ENCODE measurements at places on chromosomes 2 and 18.
A peak's percentile ranks its signal among the peaks of the same experiment; 100 is the strongest.

DNA sequence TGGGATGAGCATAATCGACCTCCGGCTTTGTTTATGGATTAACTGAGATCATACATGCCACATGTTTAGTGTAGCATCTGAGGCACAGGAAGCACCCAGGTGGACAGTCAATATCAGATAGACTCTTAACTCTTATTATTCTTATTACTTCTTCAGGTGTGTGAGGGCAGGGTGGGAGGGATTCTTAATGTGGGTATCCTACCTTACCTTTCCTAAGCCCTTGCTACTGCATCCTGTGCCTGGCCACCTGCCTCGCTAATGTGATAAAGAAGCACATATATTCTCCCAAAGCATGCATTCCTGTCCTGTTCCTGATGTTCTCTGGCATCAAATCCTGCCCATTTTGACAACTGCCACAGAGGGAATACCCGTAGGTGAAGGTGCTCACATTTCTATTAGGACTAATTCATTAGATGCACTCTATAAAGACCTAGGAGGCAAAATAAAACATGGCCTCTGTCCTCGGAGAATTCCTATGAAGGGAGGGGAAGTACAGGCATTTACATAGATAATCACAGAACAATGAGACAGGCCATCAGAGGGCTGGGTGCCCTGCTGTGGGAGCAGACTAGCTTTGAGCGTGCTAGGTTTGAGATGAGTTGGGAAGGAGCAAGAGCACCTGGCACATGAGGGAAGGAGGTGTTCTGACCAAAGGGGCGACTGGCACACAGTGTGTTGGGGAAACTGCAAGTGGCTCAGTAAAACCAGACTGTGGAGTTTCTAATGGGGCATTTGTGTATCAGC lies 19.5 kb upstream of the CELF4 start:
- DNase-seq: no peak

DNA sequence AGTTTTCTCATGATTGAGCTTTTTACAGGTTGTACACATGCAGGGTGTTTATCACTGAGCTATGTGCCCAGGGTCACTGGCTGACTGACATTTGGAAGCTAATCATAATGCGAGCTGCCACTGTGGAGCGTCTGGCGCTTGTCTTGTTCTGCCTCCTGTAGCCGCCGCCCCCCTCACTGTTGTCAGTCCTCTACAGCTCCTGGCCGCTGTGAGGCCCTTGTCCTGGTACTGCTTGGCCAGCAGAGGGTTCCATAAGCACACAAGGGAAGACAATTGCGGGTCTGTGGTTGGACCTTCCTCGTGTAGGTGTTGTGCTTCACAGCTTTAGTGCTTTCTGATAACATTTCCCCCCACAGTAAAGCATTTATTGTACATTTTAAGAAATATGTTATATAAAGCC lies 105.6 kb upstream of the LDLRAD4 start:
- peak; percentile 27 for DNase-seq

DNA sequence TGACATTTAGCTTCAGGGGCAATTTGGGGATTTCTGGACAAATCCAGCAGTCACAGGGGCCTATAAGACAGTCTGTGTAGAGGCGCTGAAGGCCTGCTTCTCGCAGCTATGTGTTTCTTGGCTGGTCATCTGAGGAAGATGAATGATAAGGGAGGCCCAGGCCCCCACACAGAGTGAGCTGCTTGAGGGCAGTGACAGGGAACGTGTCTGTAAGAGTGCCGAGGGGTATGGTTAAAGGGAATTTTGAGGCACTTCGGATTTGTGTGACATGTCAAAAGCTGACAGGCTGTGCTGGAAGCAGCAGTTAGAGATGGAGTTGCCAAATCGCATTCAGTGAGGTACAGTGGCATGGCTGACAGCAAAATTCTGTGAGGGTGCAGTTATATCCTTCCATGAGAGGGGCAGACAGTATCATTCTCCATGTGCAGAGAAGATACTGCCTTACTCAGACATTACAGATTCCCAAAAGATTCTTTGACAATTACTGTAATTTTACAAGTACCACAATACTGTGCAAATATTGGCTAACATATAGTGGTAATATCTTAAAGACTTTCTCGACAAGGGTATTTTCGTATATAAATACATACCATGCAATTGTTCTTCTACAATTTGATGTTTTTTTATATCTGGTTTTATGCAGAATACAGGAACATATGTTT lies 74.0 kb downstream of the CERS6 start:
- DNase-seq: peak; percentile 28

GRCh38 chr2:7333960-7334493 lies 416.8 kb downstream of the RNF144A start:
- no peak for DNase-seq

DNA sequence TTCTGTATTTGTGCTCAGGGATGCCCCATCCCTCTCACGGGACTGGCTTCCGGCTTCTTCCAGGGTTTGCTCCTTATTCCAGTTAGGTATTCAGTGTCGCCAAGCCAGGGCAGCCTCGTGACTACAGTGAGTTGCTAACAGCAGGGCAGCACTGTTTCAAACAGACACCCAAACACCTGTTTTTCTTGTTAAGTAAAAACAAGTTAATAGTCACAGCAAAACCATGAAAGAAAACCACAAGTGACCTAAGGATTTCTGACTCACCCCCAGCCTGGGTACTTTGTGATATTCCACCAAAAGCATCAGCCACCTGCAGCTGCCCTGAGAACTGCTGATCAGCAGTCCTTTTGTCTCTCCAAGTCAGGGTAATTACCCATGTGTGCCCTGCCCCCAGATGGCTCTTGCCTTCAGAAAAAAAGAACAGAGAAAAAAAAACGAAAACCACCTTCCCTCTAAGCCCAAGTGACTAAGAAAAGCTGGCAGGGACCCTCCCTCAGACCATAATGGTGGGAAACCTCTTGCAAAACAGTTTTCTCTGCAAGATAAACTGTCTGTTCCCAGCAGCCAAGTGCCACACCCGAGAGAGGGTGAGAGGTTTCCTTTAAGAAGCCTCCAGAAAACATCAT lies 178.2 kb downstream of the ANAPC1 start:
- DNase-seq: peak; percentile 72

- DNase-seq: no peak
These were observed 532.0 kb upstream of the FSHR start for GRCh38 chr2:49686291-49686690.

GRCh38 chr18:58896268-58896667 lies 31.6 kb downstream of the ZNF532 start:
- no peak for DNase-seq

DNA sequence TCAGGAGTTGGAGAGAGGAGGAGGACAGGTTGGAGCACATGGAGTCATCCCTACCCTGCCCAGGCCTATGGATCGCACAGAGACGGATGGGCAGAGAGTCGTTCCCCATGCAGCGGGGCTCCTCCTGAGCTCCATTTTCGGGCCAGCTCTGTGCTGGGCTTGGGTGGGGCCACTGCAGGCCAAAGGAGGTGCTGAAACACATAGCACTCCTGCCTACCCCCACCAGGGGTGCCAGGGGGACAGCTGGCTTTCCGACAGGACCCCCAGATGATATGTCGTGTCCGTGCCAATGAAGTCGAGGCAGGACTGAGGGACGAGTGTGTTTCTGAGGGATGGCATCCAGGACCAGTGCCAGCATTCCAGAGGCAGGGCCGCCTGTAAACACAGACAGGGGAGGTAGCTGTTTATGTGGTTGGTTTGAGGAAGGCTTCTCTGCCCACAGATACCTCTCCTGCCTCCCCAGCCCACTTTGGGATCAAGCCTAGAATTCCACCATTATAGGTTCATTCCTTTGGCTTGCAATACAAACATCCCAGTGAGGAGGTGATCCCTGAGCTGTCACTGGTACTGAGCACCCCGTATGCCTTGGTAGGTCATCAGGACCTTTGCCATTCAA lies 116.6 kb downstream of the GLI2 start:
- DNase-seq: no peak

DNA sequence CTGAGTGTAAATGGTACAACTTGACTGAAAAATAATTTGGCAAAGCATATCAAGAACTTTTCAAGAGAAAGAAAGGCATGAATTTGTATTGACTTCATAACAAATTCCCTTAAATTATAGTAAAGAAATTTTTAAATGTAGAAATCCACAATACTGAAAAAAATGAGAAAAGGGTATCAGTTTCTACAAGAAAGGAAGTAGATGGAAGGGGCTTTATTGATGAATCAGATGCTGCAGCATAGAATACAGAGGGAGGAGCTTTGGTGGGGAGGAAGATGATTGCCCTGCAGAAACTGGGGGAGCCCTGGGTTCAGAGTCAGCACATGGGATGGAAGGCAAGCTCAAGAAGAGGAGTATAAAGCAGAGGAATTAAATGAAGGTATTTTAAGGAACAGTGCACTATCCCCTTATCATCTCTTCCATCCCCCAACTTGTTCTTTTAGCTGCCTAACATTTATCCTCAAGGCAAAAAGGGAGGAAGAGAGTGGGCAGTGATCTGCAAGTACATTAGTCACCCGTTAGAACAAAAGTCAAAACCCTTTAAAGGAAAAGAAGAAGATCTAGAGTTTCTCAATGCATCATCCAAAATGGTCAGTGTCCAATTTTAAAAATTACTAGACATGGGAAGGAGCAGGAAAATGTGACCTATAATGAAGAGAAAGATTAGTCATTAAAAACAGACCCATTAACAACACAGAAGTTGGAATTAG lies 77.7 kb downstream of the KCTD18 start:
- peak; percentile 36 for DNase-seq

DNA sequence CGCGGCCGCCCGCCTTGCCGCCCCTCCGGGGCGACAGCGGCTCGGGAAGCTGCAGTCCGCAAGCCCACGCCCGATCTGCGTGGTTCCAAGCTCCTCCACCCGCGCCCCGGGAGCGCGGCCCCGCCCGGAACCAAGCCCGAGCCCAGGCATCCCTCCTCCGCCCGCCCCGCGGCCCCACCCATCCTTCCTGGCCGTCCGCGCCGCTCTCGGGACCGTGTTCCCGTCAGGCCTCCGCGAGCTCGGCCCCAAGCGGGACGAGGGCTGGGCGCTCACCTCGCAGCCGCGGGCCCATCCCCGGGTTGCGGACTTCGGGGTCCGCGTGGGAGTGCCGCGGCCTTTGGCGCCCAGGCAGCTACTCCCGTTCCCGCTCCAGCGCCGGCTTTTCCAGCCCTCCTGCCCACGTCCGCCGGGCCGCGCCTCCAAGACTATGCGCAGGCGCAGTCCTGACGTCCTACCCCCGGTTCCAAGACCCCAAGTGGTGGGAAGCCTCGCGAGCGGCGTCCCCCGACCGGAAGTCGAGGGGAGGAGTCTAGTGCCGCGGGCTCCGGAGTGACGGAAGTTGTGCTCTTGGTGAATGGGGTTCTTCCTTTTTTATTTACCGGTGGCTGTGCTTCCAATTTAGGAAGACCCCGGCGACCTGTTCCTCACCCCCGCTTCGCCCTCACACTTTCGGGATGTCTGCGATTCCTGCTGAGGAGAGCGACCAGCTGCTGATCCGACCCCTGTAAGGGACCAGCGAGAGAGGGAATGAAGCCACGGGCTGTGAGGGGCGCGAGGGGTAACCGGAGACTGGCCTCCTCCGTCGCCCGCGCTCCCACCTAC lies at the start of the genes CPSF3 and ITGB1BP1:
Gene CPSF3 (plus strand): TSS at position 555 of the 822 bp plus-strand sequence. CDS start 120 bp downstream, at position 675.
Gene ITGB1BP1 (minus strand): TSS at position 429 of the 822 bp plus-strand sequence. CDS start 4,831 bp downstream, outside the sequence.
- DNase-seq: peak; percentile 98

DNA sequence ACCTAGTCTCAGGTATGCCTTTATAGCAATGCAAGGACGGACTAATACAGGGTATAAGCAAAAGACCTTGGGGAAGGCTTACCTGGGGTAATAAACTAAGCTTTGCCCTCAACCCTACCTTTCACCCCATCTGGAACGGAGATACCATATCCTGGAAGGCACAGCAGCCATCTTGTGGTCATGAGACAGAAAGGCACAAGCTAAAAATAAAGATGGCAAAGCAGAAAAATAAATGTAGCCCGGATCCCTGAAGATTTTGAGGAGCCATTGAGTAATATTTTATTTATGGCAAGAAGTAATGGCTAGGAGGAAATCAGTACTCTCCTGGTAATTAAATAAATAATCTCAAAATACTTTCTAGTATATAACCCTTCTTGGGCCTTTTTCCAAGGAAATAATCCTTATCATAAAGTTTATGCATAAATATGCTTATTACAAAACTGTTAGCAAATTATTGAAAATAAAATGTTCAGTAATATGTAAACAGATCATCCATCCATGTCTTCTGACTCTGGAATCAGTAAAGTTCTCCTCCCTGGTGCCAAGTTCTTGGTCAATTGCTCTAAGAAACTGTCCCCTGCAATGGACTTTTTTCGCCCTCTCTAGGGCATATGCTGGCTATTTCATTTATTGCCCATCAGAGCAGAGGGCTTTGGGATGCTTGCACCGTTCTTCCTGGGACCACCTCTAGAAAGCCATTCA lies 198.7 kb downstream of the SPP2 start:
- DNase-seq: no peak

GRCh38 chr2:226782092-226782713 lies 17.4 kb downstream of the IRS1 start:
- DNase-seq: peak; percentile 47

GRCh38 chr18:54396760-54397159 lies 39.1 kb downstream of the C18orf54 start:
- DNase-seq: no peak

DNA sequence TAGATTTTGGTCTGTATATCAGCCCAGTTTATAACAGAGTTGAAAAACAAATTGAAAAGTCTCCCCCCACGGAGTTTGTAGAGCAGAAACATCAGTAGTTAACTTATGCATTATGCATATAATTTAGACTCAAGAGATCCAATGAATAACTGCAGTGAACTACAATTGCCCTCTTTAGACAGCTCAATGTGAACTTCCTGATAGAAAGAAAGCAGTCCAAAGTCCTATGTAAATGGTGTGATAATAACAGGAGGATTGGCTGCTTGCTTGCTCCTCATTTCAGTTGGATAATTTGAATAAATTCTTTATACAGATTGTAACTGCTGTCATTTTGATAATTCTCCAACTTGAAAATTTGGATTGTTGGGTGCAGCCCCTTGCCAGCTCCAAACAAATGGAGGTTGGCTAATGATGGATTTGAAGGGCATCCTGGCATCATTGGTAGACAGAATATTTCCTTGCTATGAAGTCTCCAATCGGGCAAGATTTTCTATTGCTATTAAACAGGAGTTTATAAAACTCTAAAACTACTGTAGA lies 297.1 kb downstream of the ASXL3 start:
- no peak for DNase-seq

DNA sequence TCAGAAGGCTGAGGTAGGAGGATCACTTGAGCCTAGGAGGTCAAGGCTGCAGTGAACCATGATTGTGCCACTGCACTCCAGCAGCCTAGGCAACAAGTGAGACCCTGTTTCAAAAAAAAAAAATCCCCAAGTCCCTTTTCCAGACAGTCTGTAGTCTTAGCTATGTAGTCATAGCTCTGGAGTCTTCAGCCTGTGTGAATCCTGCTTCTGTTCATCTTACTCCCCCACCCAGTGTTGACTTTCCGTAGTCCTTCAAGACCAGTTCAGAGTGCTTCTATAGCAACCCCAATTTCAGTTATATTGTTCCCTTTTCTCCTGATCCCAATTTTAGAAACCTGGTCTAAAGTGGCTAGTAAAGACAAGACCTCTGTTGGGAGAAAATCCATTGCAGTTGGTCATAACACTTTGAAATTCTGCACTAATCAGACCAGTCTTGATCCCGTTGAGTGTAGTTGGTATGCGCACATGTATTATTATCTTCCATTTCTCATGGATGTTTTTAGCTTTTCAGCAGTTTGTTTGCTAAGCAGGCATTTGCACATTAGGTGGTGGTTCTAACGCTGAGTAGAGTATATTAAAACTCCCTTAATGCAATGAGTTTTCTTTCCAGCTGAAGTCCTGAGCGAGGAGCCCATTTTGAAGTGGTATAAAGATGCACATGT lies 9.0 kb downstream of the BZW1 start:
- no peak for DNase-seq

- no peak for DNase-seq
These were observed 57.4 kb downstream of the CELF4 start for GRCh38 chr18:37508207-37508606.

- no peak for DNase-seq
These were observed 5.4 kb upstream of the CERKL start for GRCh38 chr2:181662287-181662686.

GRCh38 chr2:35204881-35205280 lies 1150.7 kb upstream of the CRIM1 start:
- DNase-seq: no peak

Data from cardiac fibroblast (primary cell).